ENCODE measurements at places on chromosomes 1 and 21. TPM values are rescaled to one million over a fixed set of nuclear protein-coding genes. Genes with fewer than 3 reads are reported as not detected.

Gene KCNQ4
- total RNA-seq = 2.4 TPM

Gene BCL2L15
- 0.87 TPM for total RNA-seq

- no peak for DNase-seq
Measured at GRCh38 chr1:83839566-83840173, 159.3 kb downstream of the TTLL7 start.

Gene ATAD3C
- total RNA-seq = 3.0 TPM

Gene SPRTN
- 34.9 TPM for total RNA-seq

GRCh38 chr21:43018519-43018918 is 44.2 kb downstream of the PKNOX1 start:
- DNase-seq = no peak

Gene OR2L8
- 0.43 TPM for total RNA-seq

- no peak for DNase-seq
Measured at GRCh38 chr1:90074970-90075391, 80.1 kb downstream of the ZNF326 start.

Gene TAS1R1
- total RNA-seq = 5.6 TPM

- no peak for DNase-seq
Measured at GRCh38 chr1:193412748-193413147, 226.3 kb upstream of the B3GALT2 start.

DNA sequence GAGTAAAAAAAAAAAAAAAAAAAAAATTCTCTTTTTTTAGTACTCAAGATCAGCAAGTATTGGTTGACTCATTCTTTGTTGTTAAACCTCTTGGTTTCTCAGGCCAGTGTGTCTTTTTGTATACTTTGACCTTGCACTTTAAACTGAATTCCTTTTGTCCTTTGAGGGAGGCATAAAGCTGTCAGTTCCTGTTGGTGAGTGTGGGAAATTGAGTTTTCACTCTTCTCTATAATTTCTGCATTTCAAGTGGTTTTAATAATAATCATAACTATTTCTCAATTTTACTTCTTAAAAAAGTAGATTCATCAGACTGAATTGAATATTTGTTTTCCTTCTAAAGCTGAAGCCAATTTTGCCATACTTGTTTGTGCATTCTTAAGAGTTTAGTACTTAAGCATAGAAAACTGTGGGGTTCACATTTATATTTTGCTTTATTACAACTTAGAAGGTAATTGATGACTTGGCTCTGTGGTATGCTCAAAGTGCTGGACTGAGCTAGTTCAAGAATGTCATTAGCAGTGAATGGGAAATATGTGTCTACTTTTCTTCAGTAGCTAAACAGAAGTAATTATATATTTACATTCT is 43.4 kb downstream of the ITSN1 start:
- DNase-seq = no peak

Measured in testis (tissue), 5 donors.